ENCODE measurements at places on chromosomes 11 and 22.

DNA sequence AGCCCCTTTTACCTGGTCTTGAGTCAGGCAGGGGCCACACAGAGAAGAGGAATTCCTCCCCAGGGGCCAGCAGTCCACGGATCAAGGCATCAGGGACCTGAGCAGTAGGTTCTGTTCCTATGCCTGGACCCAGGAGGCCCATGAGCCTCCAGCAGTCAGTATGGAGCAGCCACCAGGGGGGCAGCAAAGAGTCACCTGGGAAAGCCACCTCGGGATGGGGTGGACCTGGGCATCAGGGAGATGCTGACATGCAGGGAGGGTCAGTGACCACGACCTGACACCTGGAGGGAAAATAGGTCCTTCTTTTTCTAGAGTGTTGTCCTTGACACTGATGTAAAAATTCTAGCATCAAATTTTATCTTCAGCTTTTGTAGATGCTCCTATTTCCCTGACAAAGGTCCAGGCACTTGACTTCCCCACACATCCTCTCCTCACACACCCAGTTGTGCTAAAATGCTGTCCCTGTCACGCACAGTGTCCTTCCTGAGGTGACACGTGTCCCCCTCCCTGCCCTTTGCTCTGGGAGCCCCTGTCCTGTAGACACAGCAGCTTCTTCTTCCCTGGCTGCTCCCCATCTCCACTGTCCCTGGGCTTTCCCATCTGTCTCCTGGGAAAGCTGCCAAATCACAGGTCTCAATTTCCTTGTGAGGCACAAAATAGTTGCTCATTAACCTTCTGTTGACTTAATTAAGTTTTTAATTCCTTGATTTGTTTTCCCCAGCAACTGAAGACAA lies 70.0 kb upstream of the IGLL5 start:
- no peak for DNase-seq

DNA sequence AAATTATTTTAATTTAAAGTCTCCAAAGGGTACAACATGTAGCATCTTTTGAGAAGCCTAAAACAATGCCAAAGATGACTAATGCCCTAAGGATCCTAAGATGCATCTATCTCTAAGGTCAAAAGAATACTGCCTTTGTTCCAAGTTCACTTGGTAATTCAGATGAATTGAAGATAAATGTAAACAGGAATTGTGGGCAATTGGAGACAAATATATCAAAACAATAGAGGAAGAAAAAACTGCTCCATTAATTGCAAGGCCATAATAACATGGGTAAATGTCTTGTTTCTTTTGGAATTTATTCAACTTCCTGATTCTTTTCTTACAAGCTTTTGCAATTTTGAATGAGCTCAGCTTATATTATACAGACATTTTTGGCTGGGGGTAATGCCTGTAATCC lies 338.6 kb downstream of the TTC28 start:
- DNase-seq, result peak; percentile 44

GRCh38 chr22:30320021-30320556 lies 6.7 kb downstream of the TBC1D10A start:
- no peak for DNase-seq

DNA sequence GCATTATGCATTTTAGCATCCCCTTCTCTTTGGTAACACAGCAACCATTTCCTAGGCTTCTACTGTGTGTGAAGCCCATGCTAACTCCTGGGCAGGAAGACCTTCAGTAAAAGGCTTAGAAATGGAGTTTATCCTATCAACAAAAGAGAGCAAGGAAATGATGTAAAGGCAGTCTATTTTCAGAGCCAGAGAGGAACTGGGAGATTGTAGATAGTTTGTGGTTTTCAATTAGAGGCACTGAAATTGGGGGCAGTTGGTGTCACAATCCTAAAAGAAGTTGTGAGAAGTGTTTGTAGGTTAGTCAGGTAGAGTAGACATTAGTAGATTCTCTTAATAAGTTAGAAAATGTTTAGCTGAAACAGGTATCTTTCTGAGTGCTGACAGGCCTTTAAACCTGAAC lies 7.1 kb downstream of the ACAD8 start:
- DNase-seq, result no peak

- DNase-seq, result peak; percentile 85
Measured at GRCh38 chr11:27718863-27719545, 18.7 kb upstream of the BDNF start.

DNA sequence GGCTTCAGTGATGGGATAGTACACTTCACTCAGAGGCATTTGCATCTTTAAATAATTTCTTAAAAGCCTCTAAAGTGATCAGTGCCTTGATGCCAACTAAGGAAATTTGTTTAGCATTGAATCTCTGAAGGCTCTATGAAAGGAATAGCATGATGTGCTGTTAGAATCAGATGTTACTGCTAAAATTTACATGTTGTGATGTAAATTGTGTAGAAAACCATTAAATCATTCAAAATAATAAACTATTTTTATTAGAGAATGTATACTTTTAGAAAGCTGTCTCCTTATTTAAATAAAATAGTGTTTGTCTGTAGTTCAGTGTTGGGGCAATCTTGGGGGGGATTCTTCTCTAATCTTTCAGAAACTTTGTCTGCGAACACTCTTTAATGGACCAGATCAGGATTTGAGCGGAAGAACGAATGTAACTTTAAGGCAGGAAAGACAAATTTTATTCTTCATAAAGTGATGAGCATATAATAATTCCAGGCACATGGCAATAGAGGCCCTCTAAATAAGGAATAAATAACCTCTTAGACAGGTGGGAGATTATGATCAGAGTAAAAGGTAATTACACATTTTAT lies 4.6 kb downstream of the MALAT1 start:
- no peak for DNase-seq

DNA sequence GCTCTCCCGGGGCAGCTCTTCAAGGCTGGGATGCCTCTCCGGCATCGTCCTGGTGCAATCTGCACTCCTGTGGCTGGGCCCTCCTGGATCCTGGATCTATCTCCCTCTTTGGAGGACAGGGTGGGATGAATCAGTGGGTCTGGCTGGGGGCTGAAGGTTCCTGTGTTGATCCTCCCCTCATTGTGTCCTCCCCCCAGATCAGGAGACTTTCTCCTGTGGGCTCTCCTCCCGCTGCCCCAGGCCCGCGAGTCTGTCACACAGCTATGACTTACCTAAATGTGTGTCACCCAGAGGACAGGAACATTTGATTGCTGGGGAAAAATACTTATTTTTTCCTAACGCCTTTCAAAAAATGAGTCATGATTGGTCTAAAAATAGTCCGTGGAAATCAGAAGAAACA lies 106.8 kb upstream of the NECTIN1 start:
- no peak for DNase-seq

- DNase-seq, result no peak
Measured at GRCh38 chr11:79447038-79447786, 6.4 kb upstream of the TENM4 start.

DNA sequence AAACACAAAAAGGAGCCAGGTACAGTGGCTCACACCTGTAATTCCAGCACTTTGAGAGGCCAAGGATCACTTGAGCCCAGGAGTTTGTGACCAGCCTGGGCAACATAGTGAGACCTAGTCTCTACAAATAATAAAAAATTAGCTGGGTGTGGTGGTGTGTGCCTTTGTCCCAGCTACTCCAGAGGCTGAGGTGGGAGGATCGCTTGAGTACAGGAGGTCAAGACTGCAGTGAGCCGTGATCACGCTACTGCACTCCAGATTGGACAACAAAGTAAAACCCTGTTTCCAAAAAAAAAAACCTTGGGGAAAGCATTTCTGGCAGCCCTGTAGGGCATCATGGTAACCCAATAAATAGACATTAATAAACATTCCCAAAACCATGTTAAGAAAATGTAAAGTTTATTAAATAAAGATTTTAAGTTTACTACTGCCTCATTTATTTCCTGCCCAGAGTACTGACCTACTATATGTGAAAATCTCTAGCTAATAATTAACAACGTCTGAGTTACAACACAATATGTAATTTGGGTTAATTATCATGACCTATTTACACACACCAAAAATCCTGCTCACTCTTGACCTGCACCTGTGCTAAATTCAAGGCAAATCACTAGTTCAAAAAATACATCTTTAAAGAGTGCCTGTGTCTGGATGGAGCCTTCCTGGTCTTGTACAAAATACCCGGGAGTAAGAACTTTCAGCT lies 8.4 kb downstream of the EEF1G start:
- DNase-seq, result no peak

GRCh38 chr11:6321961-6322362 lies 1.7 kb upstream of the CAVIN3 start:
- DNase-seq, result peak; percentile 64

DNA sequence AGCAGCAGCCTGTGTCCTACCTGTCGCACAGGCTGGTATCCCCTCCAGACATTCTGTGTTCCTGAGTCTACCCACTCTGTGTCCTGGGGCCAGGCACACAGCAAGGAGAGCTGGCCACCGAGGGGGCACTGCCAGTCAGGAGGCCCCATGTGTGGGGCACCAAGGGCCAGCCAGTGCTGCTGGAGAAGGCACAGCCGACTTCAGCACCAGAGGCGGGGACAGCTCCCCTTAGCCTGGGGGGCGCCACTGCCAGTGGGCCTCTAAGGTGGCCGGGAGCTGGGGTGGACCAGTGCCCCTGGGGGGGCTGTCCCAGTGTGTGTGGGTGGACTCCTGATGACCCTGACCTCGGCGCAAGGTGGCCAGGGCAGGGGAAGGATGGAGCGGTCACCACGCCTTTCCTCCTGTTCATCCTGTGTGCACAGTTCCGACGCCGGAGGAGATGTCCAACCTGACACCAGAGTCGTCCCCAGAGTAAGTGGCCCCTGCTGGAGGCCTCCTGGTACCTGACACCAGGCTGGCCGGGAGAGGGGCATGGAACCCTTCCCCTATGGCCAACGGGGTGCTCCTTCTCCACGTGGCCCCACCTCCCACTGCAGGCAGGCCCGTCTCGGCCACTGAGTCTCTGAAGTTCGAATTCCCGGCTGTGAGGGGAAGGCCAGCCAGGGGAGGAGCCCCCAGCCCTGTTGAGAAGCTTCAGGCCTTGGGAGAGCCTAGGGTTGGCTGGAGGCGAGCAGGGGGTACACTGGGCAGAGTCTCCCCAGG lies 35.4 kb downstream of the MOB2 start:
- DNase-seq, result no peak

GRCh38 chr22:27273436-27273835 lies 528.1 kb downstream of the MN1 start:
- DNase-seq, result no peak

DNA sequence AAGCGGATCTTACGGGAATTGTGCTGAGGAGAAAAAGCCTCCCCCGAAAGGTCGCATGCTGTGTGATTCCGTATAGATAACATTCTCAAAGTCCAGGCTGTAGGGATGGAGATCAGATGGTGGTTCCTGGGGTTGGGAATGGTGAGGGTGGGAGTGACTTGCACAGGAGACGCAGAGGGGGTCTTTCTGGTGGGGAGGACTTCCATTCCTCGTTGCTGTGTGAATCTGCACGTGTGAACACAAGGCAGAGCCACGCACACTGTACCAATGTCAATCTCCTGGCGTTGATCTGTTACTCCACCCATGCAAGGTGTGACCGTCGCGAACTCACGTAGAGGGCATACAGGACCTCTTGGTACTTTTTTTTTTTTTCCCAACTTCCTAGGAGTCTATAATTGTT lies 59.0 kb upstream of the KCNQ1OT1 start:
- DNase-seq, result no peak

GRCh38 chr11:114738954-114739353 lies 60.6 kb downstream of the NXPE2 start:
- DNase-seq, result peak; percentile 35

- no peak for DNase-seq
Measured at GRCh38 chr22:46931414-46931813, 169.0 kb downstream of the TBC1D22A start.

GRCh38 chr22:50641696-50642607 lies 14.0 kb upstream of the ARSA start:
- peak; percentile 40 for DNase-seq

- DNase-seq, result no peak
Measured at GRCh38 chr11:114977651-114978050, 299.3 kb downstream of the NXPE2 start.

- DNase-seq, result no peak
Measured at GRCh38 chr22:23164091-23164490, 16.2 kb upstream of the BCR start.

- DNase-seq, result no peak
Measured at GRCh38 chr22:37657590-37658132, 862 bp upstream of the PDXP start.

GRCh38 chr22:32830473-32830872 lies 29.0 kb downstream of the TIMP3 start:
- no peak for DNase-seq

GRCh38 chr11:82229341-82229740 lies 504.3 kb downstream of the FAM181B start:
- DNase-seq, result no peak

- DNase-seq, result no peak
Measured at GRCh38 chr11:6094186-6094585, 13.3 kb upstream of the OR56B4 start.

DNA sequence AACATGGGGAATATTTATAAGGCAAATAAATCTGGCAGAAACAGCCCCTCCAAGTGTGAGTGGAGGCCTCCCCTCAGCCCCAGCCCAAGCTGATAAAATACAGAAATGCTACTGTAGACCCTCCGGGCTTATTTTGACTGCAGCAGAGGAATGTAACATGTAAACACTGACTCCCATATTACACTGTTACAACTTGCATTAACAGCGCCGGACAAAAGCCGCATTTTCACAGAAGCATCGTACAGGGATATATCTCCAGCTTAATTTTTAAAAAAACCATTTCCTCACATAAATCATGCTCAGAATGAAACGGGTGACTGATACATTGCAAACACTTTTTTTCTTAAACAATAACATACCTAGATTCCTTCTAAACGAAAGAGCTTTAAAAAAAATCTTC lies 36.6 kb upstream of the COMT start:
- DNase-seq, result no peak

- no peak for DNase-seq
Measured at GRCh38 chr11:5712507-5712906, 22.9 kb downstream of the TRIM22 start.

- DNase-seq, result no peak
Measured at GRCh38 chr11:22898036-22898435, 37.8 kb upstream of the CCDC179 start.

DNA sequence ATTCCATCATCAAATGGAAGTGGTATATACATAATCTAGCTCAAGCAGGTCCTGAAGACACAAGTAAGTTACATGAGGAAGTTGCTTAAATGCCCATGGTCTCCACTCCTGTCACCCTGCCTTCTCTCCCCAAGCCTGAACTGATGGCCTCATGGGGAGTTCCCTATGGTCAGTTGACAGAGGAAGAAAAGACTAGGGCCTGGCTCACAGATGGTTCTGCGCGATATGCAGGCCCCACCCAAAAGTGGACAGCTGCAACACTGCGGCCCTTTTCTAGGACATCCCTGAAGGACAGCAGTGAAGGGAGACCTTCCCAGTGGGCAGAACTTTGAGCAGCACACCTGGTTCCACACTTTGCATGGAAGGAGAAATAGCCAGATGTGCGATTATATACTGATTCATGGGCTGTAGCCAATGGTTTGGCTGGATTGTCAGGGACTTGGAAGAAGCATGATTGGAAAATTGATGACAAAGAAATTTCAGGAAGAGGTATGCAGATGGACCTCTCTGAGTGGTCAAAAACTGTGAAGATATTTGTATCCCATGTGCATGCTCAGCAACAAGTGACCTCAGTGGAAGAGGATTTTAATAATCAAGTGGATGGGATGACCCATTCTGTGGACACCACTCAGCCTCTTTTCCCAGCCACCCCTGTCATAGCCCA lies 17.3 kb upstream of the CD82 start:
- no peak for DNase-seq

- peak; percentile 48 for DNase-seq
Measured at GRCh38 chr11:123628936-123629683, 25.3 kb downstream of the SCN3B start.

All from GM03348 (cell line).